Esophagus squamous epithelium (tissue), 5 donors: ENCODE measurements at places on chromosomes 16 and 17.

DNA sequence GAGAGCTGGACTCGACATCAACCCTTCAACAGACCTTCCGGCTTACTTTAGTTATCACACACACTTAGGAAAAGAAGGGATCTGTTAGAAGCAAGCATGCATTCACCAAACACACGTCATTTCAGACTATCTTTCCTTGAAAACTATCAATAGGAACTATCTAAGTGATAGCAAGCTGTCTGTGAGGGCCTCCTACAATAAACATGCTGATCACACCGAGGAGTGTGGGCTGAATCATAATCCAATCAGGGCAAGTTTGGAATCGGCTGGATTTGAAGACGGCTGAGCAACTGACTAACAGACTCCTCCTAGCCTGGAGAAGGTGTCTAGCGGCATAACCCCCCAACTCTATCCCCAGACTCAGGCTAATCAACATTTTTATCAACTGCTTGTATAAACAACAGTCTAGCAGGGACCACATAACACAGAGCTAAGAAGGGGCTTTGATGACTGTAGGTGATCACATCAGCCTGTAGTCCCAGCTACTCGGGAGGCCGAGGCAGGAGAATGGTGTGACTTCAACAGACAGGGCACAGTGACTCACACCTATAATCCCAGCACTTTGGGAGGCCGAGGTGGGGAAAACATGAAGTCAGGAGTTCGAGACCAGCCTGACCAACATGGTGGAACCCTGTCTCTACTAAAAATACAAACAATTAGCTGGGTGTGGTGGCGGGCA lies 14.1 kb downstream of the NXN start:
- DNase-seq: no peak

DNA sequence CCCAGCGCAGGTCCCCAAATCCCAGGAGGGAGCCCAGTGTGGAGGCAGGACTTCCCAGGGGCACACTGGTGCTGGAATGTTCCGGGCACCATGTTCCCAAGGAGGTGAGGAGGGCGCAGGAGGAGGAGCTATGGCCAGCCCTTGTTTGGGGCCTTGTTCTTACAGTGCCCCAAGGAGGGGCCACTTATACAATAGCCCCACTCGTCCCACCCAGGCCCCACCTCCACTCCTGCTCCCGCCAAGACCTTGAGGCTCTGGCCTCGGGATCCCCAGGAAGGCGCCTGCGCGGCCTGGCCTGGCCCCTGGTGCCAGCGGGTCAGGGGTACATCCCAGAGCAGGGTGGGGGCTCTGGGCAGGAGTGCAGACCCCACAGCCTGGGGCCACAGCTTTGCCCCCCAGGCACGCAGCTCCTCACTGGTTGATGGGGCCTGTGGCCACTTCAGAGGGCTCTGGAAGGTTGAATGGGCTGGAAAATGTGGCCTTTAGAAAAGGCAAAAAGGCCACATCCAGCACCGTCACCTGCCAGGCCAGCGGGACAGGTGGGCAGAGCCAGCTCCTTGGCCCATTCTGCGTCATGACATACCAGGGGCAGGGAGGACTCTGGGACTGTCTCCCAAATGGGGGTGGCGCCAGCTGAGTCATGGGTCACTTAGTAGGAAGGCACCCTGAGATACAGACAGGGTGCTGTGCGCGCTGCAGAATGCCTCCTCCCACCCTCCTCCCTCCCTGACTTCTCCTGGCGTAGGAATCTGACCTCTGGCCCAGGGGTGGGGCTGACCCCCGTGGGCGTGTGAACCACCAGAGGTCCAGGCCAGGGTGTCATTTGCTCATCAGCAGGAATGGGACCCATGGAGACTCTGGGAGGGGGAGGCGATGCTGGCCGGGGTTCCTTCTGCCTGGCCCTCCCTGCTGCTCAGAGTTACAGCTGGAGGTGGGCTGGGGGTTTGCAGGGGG lies 32.3 kb upstream of the PVALEF start:
- no peak for DNase-seq

DNA sequence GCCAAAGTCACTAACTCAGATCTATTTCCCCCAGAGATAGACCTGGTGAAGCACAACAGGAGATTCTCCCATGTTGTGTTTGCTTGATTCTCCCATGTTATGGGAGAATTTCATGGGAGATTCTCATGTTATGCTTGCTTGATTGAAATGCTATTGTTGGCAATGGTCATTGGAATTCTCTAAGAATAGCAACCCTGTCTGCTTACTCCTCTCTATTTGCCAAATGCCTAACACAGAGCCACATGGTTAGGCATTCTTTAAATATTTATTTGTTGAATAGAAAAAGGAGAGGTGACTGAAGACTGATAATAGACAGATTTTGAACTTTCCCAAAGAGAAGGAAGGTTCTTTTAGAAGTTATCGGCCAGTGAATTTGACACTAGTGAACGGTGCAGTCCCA lies 111.5 kb upstream of the MPHOSPH6 start:
- DNase-seq: no peak

DNA sequence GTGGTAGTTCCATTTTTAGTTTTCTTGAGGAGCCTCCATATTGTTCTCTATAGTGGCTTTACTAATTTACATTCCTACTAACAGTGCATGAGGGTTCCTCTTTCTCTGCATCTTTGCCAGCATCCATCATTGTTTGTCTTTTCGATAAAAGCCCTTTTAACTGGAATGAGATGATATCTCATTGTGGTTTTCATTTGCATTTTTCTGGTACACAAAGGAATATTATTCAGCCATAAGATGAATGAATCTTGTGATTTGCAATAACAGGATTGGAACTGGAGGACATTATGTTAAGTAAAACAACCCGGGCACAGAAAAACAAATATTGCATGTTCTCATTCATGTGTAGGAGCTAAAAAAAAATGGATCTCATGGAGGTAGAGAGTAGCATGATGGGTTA lies 31.6 kb downstream of the ITGAM start:
- DNase-seq: no peak

DNA sequence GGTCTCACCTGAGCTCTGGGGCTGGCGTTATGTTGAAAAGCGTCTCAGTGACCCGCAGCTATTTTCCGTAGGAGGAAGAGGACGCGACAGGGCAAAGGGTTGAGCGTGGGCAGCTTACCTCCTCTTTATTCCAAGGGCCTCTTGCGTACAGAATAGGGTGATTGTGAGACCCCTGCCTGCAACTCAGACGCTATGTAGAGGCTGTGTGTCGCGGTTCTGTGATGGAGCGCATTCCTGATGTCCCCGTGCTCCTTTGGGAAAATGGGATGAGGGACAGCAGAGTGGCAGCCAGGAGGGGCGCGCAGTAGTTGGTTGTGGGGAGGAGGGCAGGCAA lies 531 bp upstream of the CDH8 start:
- DNase-seq: no peak

DNA sequence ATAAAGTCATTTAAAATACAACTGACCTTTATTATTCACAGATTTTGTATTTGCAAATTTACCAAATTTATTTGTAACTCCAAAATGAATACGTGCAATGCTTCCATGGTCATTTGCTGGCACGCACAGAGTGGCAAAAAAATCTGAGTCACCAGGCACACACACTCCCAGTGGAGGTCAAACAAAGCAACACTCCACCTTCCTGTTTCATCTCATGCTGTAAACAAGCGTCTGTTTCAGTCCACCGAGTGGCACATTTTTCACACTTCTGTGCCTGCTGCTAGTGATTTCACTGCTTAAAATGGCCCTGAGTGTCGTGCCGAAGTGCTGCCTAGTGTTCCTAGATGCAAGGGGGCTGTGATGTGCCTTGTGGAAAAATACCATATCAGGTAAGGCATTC lies 17.8 kb upstream of the ITGAE start:
- no peak for DNase-seq

- DNase-seq: no peak
Observed at GRCh38 chr16:19886073-19886941, 1.7 kb upstream of the GPRC5B start.
